Activated CD8-positive, alpha-beta memory T cell treated with anti-CD3 and anti-CD28 coated beads for 1 hour (primary cell): ENCODE measurements at places on chromosomes 13 and 19.

- DNase-seq = no peak
Measured at GRCh38 chr19:43305642-43306041, 36.3 kb upstream of the PSG9 start.

DNA sequence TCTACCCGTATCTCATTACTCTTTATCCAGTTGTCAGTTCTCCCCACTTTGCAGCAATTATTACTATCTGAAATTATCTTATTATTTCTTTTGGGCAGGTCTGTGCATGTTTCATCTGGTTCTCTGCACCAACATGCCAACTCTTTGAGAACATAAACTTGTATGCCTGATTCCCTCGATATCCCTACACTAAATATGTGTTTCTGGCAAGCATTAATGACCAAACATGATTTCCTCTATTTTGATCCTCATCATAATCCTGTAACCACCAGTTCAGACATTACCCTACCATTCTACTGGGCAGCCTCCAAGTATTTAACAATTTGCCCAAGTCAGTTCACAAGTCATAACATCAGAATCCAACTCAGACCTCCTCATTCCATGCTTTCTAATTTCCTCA lies 426.1 kb downstream of the FOXO1 start:
- DNase-seq = no peak

GRCh38 chr13:59384154-59384553 lies 779.6 kb downstream of the DIAPH3 start:
- DNase-seq = no peak

- no peak for DNase-seq
Measured at GRCh38 chr19:6479836-6480398, 1.7 kb downstream of the DENND1C start.

GRCh38 chr19:5149932-5150901 lies 181.3 kb downstream of the KDM4B start:
- DNase-seq = no peak

GRCh38 chr13:23959231-23959862 lies 62.0 kb upstream of the C1QTNF9B start:
- no peak for DNase-seq

GRCh38 chr13:75636436-75637180 lies 478 bp downstream of the LMO7 start:
- peak; percentile 20 for DNase-seq

- DNase-seq = no peak
Measured at GRCh38 chr13:44730099-44730498, 154.0 kb upstream of the TSC22D1 start.

- DNase-seq = peak; percentile 5
Measured at GRCh38 chr19:38134540-38135149, 89.4 kb downstream of the DPF1 start.

DNA sequence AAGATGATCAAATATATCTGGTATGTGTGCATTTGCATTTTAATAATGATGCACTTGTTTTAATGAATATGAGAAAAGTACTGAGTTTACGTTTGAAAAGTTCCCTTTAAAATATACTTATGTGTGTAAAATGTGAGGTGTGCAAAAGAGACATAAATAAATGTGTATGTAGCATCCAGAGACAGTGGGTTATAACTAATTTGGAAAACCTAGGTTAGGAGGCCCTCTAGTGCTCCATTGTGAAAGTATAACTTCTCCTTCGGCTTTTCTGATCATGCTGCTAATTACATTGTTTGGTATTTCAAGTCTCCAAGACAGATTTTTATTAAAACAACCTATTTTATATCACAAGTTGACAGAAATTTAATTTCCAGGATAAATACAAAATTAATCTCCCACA lies 30.1 kb downstream of the SCEL start:
- no peak for DNase-seq

GRCh38 chr19:3113100-3114017 lies 19.2 kb downstream of the GNA11 start:
- no peak for DNase-seq
